Kidney glomerular epithelial cell (primary cell): ENCODE measurements at places on chromosomes 4 and X.
A peak's percentile ranks its signal among the peaks of the same experiment; 100 is the strongest.

DNA sequence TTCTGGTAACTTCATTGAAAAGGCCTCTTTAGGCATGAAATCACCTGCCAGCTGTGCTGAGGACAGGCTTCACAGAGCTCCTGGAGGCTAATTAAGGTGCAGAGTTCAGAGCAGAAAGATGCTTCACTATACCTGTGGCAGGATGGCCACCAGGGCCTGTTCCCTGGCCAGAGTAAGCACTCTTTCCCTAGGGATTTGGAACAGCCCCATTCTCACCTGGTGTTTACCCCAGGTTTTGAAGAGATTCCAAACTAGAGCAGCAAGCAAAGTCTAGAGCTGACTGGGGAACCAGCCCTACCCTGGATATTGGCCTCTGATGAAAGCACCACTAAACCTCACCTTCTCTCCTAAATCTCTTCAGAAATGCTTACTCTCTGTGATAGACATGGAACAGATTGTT, 148.8 kb downstream of the PDE5A start:
- no peak for DNase-seq

DNA sequence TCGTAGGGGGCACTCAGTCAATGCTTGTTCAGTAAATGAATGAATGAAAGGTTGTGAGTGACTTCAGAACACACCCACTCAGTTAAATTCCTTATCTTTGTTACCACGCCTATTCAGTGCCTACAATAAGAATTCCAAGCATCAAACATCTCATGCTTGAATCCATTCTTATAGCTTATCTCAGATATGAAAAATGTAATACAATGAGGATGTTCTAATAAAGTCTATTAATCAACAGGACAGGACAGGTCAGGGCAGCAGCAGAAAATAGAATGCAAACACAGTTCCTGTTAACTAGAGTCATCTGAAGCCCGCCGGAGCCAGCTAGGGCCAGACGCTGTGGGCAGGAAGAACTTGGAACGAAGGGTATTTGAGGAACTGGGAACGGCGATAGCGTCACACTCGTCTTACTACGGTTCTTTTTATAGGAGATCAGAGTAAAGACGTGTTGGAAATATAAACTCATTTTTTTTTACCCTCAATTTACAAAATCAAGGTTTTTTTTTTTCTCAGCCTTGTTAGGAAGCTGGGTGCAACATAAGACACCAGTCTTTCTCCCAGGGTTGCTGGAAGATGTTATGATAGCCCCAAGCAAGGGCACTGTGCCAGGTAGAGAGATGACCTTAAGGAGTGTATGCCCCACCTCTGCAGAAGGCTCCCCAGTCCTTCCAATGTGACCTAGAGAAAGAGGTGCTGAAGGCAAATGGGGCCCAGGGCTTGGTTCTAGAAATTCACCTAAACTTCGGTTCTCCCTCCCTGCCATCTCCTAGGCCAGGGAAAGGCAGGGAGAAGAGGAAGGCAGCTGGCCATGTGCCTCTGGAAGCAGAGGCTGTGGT, 48.3 kb downstream of the SEL1L3 start:
- no peak for DNase-seq

DNA sequence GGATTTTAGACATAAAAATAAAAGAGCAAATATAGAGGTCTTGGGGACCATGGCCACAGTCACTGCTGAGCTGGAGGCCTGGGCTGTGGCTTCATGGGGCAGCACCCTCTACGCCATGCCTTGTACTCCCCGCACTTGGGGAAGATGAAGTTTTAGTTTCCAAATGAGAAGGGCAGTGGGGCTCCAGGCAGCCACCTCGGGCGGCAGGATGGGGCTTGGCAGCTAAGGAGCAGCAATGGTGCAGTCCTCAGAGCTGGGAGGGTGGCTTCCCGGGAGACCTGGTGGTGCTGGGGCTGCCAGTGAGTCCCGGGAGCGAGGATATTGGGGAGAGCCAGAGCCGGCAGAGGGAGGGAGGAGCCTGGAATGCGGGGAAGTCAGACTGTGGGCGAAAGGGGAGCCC, 2.4 kb downstream of the CXCR3 start:
- no peak for DNase-seq

- DNase-seq, result peak; percentile 65
Observed at GRCh38 chr4:123399627-123400358, 3.2 kb downstream of the SPRY1 start.

GRCh38 chrX:150486011-150486410, 82.4 kb upstream of the MTM1 start:
- peak; percentile 1 for DNase-seq

GRCh38 chrX:97398030-97398551, 514.4 kb downstream of the RPA4 start:
- no peak for DNase-seq

- no peak for DNase-seq
Observed at GRCh38 chr4:1013225-1014073, 2.0 kb downstream of the FGFRL1 start.

GRCh38 chr4:152316969-152317368, 218.9 kb downstream of the FBXW7 start:
- peak; percentile 38 for DNase-seq

GRCh38 chr4:160386846-160387245, 1284.0 kb downstream of the RAPGEF2 start:
- no peak for DNase-seq

- DNase-seq, result no peak
Observed at GRCh38 chrX:39758791-39759525, 338.8 kb downstream of the BCOR start.

DNA sequence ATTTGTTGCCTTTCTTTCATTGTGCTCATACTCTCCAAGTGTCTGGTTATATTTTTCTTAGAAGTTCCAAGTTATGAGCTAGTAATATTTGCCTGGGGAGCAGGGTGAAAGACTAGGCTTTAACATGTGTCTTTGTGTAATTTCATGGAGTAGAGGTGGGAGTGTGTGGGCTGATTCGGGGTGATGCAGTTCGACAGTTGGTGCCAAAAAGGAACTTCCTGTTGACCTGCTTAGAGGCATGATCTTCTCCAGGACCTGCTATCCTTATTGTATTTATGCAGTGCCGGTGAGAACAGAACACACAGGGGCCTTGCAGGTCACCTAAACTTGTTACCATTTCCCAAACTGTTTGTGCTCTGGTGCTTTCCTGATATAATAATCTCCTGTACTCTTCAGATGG, 21.2 kb downstream of the USP53 start:
- peak; percentile 10 for DNase-seq

- no peak for DNase-seq
Observed at GRCh38 chrX:110477593-110478228, 119.1 kb downstream of the RTL9 start.

DNA sequence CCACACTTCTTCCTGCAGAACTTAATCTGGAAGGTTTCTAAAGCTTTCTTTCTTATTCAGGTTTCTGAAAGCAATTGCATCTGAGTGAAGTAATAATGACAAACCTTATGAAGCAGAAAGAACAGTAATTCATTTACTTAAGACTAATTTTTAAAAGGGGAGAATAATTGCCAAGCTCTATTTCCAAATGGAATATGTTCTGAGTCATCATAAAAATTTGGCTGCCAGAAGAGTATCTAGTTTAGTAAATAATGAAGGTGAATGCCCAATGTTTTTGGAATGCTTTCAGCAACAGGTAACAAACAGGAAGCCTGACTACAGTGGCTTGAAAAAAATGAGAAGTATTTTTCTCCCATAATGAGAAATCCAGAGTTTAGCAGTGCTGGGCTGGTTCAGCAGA, 227.3 kb upstream of the TET2 start:
- no peak for DNase-seq

GRCh38 chr4:89727238-89727637, 109.7 kb downstream of the SNCA start:
- DNase-seq, result no peak

- no peak for DNase-seq
Observed at GRCh38 chr4:177275999-177276398, 33.7 kb upstream of the NEIL3 start.

DNA sequence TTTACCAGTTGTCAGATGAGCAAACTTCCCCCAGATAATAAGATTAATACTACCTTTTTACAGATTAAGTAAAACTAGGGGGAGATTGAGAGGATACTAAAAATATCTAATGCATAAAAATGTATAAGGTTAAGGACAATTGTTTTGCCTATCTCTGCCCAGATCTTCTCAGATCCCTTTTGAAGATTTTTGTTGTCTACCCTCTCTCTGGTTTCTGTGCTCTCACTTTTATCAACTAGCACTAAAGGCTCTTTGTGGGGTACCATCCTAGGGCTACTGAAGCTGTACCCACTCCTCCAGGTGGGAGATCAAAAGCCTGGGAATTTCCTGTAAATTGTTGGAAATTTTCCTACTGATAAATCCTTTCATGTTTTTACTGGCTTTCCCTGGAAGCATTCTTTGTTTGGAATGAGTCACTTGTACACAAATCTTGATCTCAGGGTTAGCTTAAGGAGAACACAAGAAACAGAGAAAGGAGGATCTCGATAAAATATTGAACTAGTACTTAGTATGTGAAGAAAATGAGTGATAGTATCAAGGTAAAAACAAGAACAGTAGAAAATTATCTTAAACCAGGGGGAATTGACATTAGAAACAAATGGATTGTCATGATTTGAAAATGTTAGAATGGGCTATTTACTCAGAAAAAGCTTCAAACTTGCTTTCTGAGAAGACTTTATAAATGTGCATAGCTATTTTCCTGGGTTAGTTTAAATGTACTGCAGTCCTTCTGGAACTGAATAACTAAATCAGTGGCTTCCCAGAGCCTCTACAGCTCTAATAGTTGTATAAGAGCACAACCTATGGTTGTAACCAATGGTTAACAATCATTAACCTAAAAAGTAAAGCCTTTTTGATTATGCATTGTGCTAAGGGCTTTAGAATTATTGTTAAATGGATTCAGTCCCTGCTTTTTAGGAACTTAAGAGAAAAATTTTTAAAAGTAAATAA, 679.9 kb upstream of the MAGEB2 start:
- peak; percentile 0 for DNase-seq

DNA sequence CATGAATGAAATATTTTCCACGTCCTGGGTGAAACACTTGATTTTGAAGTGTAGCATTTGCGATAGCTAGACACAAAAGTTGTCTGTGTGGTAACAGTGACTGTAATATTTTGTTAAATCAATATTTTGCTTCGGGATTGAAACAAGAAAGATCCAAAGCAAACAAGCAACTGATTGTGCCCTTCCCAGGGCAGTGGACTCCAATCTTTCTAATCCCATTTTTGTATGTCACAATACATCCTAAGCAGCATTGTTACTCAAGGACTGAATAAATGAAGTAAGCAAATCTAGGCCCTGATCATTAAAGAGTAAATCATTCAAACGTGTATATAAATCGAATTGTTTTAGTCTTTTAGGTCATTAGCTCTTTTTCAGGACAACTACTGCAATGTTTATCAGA, 2.8 kb downstream of the ITM2A start:
- no peak for DNase-seq

DNA sequence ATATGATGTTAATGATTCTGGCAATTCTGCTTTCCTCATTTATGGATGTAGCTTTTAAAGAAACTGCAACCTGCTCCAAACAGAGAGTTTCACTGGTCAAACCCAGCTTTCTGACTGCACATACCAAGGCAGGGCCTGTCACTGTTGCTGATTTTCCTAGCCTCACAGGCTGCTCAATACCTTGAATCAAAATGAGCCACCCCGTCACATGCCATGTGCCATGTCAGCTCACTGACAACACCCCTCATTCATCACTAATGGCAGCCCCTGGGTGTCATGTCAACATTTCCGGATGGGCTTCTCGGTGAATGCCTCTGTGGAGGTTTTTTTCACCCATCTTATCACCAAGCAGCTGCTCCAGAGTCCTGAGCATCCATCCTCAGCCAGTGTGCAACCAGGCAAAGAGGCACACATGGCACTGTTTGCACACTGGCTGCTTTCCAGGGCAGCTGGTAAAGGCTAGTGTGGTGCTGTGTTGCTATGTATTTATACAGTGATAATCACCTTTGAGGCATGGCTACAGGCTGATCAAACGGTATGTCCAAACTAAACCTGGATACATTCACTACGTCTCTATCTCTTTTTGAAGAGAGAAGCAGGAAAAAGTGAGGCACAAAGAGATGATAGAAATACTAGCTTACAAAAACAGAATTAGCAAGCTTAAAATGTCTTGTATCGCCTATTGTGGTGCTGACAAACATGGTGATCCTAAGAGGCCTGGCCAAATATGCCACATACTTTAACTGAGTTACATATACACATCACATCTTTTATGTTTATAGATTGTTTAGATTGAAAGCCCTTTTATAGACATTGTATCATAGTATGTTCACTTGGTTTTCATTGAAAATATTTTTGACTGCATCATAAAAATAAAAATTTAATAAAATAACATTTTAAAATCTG, 94.6 kb upstream of the INPP4B start:
- DNase-seq, result no peak

DNA sequence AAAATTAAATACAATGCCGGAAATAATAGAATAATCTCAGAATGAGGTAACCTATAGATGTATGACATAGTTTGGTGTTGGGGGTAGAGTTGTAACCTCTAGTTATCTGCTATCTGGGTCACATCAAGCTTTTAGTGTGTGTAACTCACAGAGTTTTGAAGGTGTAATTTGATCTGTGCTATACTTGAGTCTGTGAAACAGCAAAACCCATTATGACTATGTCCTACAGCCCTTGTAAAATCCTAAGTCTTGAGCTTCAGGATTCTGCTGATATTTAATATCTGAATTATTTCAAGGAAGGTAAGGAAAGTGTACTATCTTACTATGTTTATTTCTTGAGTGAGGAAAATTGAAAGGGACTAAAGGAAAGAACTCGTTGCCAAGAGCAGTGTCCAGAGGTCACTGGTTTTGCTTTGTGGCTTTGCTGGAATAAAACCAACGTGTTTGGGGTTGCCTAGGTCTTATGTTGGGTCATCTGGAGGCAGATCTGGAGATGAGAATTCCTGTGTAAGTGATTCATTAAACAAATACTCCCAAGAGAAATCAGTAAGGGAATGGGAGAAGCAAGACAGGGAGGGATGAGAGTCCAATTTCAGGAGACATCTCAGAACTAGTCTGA, 107.8 kb upstream of the CBLL2 start:
- DNase-seq, result no peak

- peak; percentile 43 for DNase-seq
Observed at GRCh38 chr4:145044341-145044740, 53.7 kb downstream of the ANAPC10 start.

GRCh38 chrX:17990532-17990931, 129.4 kb upstream of the RAI2 start:
- peak; percentile 30 for DNase-seq

DNA sequence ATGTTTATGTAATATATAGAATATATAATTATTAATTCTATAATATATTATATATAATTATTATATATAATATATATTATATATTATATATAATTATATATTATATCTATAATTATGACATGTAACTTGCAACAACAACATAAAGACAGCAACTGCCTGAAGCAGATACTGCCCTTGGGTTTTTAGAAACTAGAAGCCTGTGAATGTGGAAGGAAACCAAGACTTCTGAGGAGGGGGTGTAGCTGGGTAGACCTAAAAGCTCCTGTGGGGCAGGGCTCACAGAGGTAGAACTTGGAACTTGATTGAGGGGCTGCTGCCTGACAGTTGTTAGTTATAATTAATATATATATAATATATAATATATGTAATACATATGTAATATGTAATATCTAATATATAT, 167.2 kb upstream of the SLIT2 start:
- no peak for DNase-seq

GRCh38 chrX:69021141-69021960, 143.9 kb downstream of the PJA1 start:
- no peak for DNase-seq

- DNase-seq, result peak; percentile 20
Observed at GRCh38 chr4:1026115-1026514, 14.7 kb downstream of the FGFRL1 start.

- no peak for DNase-seq
Observed at GRCh38 chr4:168241953-168242352, 76.6 kb downstream of the DDX60 start.
